IMR-90 (cell line): ENCODE measurements at places on chromosomes 5 and 9. TPM values are rescaled to one million over a fixed set of nuclear protein-coding genes. Genes with fewer than 3 reads are reported as not detected.

GRCh38 chr5:136141561-136141960 is 8.9 kb downstream of the SMAD5 start:
- DNase-seq, result no peak

GRCh38 chr5:39235648-39236047 is 16.3 kb upstream of the FYB1 start:
- no peak for DNase-seq

GRCh38 chr5:40985501-40985900 is 76.2 kb downstream of the C7 start:
- no peak for DNase-seq

DNA sequence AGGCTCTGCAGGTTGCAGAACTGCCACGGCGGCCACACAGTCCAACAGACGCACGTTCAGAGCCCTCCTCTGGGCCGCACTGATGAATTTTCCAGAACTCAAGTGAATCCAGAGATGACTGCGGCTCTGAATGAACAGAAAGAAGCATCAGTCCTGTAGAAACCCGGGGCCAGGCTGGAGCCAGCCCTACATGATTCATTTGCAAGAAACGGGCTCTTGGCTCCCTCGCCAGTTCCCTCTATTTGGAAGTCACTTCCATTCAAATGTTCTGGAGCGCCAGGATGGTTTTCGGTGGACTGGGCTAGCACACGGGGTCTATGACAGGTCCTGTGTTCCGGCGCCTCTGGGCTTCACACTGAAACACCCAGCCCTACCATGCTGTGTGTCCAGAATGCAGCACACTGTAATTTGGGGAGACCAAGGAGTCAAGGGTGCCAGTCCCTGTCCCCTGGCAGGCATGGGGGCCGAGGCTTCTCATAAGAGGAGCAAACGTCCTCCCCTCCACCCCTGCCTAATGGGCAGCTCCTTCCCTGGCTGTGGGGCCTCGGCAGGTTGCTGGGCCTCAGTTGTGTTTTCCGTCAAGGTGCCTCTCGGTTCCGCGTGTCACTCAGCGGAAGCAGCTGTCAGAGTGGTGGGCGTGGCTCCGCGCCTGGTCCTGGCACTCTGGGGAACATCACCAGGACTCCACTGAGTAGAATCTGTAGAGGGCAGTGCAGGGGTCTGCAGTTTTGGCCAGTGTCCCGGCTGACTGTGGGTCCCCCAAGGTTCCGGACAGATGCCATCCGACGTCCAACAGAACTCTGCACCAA is 18.1 kb upstream of the COL5A1 start:
- DNase-seq, result no peak

The NR6A1 gene
- 0.28 and 0.36 TPM in 2 replicates for total RNA-seq

DNA sequence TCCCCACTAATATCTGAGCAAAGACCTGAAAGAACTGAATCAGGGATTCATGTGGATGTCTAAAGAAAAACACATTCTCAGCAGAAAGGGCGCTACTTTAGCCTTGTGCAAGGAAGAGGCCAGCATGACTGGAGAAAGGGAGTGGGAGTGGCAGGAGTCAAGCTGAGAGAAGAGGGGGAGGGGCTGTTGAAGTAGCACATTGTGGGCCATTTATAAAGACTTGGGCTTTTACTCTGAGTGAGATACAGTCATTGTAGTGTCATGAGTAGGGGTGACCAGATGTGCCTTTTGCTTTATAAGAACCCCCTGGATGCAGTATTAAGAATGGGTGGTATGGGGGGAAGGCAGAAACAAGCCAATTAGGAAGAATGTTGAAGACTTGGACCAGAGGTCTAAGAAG is 452.8 kb downstream of the ENC1 start:
- no peak for DNase-seq

- no peak for DNase-seq
Measured at GRCh38 chr5:73644385-73644963, 18.5 kb downstream of the ARHGEF28 start.

DNA sequence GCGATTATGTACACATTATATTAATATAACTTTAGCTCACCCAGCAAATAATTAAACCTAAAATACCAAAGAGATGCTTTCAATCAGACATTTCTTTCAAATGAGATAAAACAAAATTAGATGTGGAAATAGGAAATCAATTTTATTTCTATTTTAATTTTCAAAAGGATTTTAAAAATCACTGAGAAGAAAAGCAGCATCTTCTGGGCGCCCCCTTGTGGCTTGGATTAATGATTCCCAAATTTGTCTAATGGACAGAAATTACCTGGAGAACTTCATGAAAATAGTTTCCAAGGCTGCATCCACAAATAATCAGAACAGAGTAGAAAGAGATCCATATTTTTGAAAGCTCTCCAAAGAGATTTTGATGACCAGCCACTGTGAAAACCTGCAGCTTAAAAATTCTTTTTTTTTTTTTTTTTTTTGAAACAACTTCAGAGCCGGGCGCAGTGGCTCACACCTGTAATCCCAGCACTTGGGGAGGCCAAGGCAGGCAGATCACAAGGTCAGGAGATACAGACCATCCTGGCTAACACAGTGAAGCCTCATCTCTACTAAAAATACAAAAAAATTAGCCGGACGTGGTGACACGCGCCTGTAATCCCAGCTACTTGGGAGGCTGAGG is 50.9 kb upstream of the CEMIP2 start:
- peak; percentile 39 for DNase-seq

The DIMT1 gene
- 45.3 and 46.4 TPM in 2 replicates for total RNA-seq

The SPTLC1 gene
- 92.7 and 95.8 TPM in 2 replicates for total RNA-seq

- no peak for DNase-seq
Measured at GRCh38 chr5:95923918-95924544, 37.6 kb downstream of the ELL2 start.

DNA sequence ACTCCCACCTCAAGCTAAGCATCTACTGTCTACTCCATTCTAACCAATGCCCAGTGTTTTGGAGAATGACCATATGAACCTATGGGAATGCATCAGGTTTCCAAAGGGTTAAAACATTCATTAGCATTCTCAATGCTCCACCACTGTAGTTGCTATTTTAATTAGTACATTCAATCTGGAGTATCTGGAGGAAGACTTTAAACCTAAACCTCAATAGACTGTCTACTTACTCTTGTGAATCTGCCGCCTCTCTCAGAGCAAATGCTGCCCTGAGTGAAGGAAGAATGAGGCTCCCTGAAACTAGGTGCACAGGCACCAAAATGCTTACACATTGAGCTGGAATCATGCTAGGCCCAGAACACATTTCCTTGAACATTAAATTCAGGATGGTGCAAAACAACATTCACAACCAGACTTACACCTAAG is 2.0 kb downstream of the ENC1 start:
- DNase-seq, result no peak

DNA sequence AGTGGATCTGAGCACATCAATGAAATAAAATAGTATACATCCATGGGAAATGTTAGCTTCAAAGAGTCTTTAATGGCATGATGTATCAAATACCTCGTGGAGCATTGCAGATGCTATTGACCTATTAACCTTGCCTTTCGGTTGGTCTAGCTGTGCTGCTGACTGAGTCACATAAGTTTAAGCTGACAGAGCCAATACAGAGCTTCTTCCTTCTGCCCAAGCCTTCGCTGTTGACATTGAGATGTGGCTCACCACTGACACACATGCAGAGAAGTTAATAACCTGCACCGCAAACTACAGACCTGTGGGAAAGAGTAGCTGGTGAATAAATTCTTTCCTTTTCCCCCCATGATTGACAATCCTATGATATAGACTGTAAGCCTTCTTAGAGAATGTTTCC is 78.2 kb downstream of the LURAP1L start:
- DNase-seq, result peak; percentile 26

The MEF2C gene
- total RNA-seq, result 6.8 and 9.4 TPM in 2 replicates

DNA sequence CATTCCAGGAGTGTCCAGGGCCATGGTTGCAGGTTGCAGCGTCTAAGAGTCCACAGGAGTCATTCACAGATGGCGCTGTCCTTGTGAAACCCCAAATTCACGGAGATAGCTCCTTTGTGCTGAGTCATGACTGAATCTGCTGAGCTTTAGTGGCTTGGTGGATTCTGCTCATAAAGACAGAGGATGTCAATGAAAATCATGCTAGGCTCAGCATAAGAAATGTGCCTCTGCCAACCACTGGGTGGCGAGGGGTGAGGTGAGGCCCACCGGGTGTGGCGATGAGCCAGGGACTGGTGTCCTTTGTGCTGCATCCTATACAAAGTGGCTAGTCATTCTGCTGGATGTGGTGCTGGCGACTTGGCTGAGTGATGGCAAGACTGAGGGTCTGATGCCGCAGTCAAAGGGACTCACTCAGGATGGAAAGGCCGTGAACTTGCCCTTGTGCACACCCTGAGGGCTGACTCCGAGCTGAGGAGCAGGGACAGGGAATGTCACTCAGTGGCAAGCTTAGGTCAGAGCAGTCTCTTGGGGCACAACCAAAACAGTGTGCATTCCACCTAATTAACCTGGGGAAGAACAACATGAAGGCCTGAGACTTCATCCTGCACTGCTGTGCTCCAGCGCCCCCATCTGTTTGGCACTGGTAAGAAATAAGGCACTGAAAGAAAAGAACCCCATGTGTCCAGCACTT is 71.5 kb downstream of the DAP start:
- DNase-seq, result peak; percentile 46

GRCh38 chr9:99051406-99051805 is 53.5 kb upstream of the TGFBR1 start:
- DNase-seq, result no peak

- no peak for DNase-seq
Measured at GRCh38 chr5:158873104-158873503, 226.6 kb downstream of the EBF1 start.

DNA sequence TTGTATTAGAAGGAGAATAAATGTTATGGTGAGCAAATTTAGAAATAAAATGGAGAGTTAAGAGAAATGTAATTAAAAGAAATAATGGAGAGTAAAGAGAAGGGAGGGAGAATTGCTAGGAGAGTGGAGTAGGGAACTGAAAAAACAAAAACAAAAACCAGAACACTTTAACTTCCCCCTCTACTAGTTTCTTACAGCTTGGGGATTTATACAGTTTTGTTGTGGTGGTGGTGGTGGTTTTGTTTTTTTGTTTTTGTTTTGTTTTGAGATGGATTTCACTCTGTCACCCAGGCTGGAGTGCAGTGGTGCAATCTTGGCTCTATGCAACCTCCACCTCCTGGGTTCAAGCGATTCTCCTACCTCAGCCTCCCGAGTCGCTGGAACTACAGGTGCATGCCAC is 322.4 kb downstream of the TMEM167A start:
- no peak for DNase-seq

- DNase-seq, result no peak
Measured at GRCh38 chr5:80055491-80056170, 20.5 kb downstream of the THBS4 start.

DNA sequence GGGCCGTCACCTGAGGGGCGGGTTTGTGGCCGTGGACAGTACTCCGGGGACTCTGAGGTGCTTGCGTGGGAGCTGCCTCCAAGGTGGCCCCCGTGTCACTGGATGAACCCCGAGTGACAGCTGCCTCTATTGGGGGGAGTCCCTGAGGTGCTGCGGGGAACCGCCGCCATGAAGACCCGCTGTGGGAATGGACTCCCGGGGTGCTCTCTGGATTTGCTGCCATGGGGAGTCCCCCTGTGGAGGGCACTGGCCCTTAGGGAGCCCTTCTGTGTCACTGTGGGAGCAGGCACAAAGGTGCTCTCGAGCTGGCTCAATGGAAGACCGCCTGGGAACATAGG is 100.2 kb upstream of the CCL21 start:
- DNase-seq, result no peak
